Activated CD8-positive, alpha-beta memory T cell treated with anti-CD3 and anti-CD28 coated beads for 1 hour (primary cell): ENCODE measurements at places on chromosomes 7 and 10.

DNA sequence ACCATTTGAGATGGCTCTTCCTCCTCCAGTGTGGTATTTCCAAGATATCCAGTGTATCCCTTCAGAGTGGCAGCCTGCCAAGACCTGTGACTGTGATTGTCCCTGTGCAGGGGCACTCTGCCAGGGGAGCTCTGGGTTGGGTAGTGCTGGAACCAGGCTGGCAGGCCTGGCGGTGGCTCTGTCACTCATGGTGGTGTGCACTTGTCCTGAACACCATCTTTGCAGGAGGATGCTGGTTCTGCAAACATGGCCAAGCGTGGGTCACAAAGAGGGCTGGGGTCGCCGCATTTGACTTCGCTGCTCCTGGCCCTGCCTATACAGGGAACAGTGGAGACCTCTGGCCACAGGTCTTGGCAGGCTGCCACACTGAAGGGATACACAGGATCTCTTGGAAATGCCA, 205.2 kb downstream of the PRPF18 start:
- no peak for DNase-seq

- DNase-seq = no peak
These were observed 326.0 kb upstream of the MTPN start for GRCh38 chr7:136303162-136303561.

GRCh38 chr10:122018951-122019413, 30.0 kb downstream of the TACC2 start:
- DNase-seq = no peak

DNA sequence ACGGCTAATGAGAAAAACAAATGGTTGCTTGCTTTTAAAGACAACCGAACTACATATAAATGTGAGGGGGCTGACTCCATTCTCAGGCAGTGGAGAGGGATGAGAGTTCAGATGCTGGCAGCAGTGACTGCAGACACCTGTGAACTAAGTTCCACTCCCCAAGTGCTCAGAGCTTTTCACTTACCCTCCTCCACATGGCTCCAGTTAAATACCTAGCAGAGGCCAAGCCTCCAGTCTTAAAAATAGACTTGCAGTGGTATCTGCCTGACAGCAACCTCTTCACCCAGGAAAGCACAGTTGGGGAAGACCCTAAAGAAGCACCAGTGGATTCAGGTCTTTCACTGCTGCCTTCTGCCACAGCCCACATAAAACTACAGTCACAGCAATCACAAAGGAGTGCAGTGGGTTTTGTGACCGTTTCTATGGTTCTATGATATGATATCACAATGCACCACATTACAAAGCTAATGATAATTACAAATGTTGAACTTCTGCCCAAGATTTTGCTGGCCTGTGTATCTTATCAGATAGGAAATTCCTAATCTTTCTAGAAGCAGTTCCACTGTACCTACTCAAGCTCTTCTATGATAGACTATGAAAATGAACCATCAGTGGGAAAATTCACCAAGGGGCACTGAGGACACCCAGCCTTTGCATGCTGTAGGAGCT, 3.3 kb upstream of the ABLIM1 start:
- DNase-seq = no peak

DNA sequence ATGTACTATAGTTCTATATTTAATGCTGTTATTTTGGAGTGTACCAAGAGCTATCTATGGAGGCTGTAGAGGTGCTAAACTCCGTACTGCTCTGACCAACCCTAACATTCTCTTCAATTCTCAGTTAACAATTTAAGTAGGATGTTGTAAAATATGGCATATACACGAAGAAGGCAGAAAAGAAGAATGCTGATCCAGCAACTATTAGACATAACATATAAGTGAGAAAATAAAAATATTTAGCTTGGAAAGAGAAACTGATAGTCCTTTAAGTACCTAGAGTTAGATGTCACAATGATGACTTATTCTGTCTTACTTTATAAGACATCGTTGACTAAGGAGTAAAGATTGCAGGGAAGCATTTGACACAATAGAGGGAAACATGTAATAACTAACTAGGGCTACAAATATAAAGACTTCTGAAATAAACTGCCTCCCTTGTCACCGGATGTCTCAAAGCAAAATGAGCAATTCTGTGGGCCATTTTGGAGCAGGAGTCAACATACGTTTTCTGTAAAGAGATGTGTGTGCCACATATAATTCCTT, 159.5 kb downstream of the CPEB3 start:
- DNase-seq = no peak

DNA sequence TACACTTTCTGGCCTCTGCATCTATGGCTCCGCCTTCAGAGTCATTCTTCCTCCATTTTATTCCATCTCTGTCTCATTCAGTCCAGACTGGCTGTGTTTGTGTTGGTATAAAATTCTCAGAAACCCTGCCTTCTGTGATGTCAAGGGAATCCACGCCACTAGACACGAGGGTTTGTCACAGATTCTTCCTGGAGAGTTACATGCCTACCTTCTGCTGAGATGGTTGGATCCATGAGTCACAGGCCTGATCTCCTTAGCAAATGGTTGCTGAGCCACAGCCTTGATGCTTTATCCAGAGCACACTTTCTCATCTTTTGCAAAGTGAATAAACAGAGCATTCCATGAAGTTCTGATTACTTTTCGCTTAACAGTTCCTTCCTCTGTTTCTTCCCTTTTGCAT, 35.9 kb upstream of the TSPAN33 start:
- no peak for DNase-seq

DNA sequence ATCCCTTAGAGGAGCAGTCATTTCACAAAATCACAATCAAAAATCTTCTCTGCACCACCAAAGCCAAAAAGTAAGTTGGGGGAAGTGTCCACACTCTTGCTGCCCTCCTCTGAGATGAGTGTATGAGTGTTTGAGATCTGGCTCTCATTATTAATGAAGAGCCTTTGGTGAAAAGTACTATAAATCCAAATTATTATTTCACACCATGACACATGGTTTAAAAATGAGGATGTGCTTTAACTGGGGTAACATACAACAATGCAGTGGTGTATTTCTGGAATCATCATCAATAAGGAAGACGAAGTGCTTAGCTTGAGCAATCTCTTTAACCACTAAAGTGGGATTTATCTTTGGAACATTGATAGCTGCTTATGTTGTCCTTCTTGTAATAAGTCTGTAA, 114.2 kb upstream of the ADAM12 start:
- no peak for DNase-seq

DNA sequence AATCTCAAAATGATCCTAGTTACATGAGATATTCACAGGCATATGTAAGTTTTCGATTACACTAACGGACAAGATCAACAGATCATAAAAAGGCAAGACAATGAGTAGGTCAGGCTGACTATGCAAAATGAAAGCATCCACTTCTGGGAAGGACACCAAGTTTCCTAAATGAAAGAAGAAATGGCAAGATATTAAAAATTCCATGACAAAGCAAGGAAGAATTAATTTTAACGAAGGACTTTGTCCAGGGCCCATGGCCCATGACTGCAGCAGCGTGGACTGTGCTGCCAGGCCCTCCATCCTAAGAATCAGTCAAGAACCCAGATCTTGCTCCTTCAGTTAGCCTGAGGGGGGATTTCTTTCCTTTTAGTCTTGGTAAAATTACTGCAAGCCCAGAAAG, 182.4 kb upstream of the FRMD4A start:
- no peak for DNase-seq
